ENCODE measurements at places on chromosomes 13 and 19.

- no peak for DNase-seq
Measured at GRCh38 chr13:34044660-34045080, 226.7 kb downstream of the RFC3 start.

DNA sequence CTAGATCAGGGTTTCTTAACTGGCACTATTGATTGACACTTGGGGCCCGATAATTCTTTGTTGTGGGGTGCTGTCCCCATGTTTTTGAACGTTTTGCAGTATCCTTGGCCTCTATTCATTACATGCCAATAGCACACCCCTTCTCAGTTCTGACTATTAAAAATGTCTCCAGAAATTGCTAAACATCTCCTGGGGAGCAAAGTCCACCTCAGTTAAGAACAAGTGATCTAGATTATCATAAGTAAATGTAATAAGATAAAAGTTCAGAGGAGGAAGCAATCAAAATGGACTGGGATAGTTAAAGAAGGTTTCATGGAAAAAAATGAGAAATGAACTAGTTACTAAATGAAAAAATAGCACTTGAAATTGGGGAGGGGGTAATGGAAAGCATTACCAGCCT is 98.1 kb upstream of the MIR17HG start:
- no peak for DNase-seq

- no peak for DNase-seq
Measured at GRCh38 chr19:33366897-33367296, 6.6 kb upstream of the CEBPG start.

DNA sequence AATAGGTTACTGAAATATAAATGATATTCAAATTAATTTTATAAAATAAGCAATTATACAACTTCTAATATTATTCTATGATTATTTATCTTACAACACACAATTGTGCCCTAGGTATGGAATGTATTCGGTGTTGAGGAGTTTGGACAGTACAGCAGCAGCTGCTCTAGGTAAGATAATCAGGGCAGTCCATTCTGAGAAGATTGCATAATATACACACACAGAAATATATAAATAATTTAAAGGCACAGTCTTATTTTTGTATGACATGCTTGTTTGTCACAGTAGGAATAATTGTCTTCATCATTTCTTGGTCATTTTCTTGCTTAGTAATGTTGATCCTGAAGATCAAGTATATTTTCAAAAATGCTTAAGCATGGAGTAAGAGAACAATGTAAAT is 849.4 kb upstream of the MIR17HG start:
- no peak for DNase-seq

GRCh38 chr13:41460930-41461329 is 3.6 kb downstream of the RGCC start:
- DNase-seq: no peak

GRCh38 chr19:48625891-48626327 is 6.6 kb downstream of the SPHK2 start:
- no peak for DNase-seq

- no peak for DNase-seq
Measured at GRCh38 chr13:98880677-98881076, 97.2 kb downstream of the DOCK9 start.

DNA sequence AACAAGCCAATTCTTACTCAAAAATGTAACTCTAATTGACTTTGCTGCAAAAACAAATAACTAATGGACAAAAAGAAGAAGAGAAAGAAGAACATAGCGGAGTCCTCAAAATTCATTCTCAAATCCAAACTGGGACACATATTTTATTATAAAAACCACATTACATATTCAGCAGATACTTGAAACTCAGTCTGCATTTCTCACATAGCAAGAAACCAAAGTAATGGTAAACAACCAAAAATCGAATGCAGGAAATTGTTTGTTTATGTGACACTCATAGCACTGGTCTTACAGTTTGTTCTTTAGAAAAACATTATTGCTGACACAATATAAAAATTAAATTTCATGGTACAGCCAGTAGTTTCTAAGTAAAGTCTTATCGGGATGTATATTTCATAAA is 789.8 kb downstream of the SLITRK6 start:
- DNase-seq: no peak

- no peak for DNase-seq
Measured at GRCh38 chr19:6779206-6779605, 6.7 kb downstream of the VAV1 start.

DNA sequence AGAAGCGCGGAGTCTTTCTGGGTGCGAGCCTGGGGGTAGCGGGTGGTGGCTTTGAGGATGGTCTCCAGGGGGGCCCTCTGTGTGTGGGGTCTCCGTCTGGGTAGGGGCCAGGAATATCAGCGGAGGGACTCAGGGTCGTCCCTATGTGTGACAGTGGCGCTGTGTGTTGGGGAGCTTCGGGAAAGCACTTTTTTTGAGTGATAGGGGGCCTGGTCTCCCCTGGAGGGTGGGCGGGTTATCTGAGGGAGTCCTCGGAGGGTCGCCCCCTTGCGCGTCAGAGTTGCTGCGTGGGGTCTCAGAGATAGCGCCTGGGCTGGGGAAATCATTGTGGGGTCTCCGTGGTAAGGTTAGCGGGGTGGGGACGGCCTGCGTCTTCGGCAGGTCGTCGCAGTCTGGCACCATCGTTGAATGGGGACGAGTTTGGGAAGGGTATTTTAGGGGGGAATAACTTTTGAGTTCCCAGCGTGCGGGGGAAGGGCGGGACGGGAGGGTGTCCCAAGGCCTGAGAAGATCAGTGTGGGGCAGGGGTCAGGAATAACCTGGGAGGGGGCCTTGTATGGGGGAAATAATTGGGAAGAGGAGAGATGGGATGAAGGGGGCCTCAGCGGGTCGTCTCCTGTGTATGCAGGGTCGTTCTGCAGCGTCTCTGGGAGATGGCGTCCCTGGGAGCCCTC is 857 bp downstream of the IER2 start:
- no peak for DNase-seq

DNA sequence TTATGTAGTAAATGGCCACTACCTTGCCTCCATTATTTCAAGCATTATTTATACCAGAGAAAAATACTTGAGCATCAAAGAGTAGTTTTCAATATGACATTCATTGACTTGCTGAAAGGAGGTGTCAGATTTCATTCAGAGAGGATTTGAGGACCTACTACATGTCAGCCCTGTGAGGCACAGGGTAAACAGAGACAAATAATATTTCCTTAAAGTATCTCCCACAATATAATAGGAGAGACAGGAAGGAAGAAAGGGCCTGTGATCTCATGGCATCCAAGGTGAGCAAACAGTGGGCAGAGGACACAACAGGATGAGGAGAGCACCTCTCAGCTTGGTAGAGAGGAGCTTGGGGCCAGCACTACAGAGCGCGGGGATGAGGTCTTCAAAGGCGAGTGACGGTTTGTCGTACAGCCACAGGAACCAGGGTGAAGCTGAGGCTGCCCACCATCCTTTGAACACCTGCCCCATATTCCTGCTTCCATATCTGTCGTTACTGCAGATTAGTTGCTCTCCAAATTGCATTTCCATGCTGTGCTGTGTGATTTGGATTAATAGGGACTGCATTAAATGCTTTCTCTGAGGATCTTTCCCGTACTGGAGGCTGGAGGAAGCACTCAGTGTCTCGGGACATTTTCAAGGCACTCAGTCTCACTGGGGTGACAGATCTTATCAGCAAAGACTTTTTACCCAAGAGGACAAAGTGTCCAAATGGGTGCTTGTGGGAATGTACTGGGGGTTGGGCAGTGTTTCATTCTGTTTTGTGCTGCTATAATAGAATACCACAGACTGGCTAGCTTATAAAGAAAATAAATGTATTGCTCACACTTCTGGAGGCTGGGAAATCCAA is 59.2 kb downstream of the GJA3 start:
- no peak for DNase-seq

DNA sequence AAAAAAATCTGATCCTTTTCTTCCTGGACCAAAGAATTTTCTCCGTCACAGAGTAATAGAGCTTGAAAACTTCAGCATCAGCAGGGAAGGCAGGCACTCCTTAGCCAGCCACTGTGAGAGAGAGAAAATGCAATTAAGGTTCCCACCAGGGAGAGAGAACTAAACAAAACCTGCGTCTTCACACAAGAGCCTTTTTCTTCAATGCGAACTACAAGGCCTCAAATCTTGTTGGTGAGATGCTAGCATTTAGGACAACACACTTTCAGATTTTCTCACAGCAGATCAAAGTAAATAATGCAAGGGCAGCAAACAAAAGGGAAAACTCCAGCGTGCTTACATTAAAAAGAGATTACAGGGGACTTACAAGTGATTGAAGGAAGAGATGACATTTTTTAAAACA is 80.1 kb downstream of the DACH1 start:
- DNase-seq: no peak

DNA sequence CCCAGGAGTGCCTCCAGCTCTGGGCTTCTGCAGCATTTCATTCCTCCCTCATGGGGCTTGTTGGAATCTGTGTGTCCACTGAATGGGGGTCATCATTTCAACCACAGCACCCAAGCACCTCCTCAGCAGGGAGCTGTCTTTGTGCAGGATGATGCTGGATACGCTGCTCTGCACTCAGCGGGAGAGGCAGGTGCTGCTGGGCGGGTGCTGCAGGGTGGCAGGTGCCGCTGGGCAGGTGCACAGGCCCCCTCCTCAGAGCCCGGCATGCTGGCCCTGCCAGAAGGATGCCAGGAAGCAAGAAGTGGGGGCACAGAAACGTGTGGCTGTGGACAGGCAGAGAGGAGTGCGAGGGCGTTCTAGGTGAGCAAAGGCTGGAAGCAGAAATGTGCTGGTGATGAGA is 121.8 kb upstream of the VSTM2B start:
- DNase-seq: peak; percentile 87

DNA sequence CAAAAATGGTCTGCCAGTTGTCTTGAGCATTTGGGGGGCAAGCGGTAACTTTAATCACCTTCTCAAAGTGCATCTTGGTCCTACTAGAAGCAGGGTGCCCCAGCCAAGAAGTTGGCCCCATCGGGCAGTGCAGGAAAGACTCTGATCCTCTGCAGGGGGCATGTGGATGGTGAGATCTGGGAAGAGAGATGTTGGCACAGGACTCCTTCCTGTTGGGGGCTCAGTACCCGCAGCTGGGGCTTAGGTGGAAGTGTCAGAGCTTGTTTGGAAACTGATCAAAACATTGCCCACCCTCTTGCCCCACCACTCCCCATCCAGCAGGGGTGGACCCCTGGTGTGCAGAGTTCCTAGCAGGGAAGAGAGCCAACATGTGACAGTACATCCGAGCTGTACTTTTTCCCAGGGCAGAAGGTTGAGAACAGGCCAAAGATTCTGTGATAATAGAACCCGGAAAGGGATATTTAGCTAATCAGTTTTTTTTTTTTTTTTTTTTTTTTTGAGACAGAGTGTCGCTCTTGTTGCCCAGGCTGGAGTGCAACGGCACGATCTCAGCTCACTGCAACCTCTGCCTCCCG is 8.8 kb downstream of the RRAS start:
- DNase-seq: no peak

GRCh38 chr19:39471756-39472536 is 8.7 kb upstream of the TIMM50 start:
- no peak for DNase-seq

DNA sequence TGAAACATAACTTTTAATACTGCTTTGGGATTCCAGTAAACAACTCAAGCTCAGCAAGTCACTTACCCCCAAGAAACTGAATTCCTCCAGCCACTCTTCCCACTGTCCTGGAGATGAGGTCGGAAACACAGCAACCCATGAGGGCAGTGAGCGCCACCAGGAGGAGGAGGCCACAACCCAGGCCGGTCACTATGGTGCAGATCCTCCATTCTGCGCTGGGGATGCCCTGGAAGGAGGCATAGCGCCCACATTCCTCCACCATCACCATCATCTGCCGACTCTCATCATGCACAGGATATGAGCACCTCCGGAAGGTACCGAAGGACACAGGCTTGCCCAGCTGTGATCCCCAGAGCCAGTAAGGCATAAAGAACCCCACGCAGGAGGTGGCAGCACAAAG is 2.2 kb downstream of the LHFPL6 start:
- peak; percentile 22 for DNase-seq

GRCh38 chr13:46683676-46684260 is 113.2 kb downstream of the ESD start:
- DNase-seq: no peak

DNA sequence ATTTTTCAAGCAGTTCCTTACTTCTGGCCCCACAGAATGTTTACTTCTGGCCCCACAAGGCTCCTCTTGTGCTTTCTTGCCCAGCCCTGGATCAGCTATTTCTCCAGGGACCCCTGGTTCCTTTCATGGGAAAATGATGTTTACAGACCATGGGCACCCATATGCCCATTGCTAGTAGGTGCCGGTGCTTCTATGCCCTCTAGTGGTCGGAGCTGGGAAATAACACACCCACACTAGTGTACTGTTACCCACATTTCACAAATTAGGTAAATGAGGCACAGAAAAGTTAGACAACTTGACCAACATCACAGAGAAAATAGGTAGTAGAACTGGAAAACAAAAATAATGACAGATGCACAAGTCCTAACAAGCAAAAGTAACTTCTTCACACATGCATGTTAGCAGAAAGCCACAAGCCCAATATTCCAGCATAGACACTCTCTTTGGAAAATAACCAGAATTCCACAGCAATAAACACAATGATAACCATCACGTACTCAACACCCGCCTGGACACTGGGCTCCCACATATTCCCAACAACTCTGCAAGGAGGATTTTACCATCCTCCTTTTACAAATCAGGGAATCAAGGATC is 1.3 kb upstream of the CEACAM6 start:
- DNase-seq: peak; percentile 30

GRCh38 chr13:113888701-113889330 is 24.9 kb upstream of the GAS6 start:
- DNase-seq: no peak

- no peak for DNase-seq
Measured at GRCh38 chr13:61880578-61881283, 465.1 kb upstream of the PCDH20 start.

DNA sequence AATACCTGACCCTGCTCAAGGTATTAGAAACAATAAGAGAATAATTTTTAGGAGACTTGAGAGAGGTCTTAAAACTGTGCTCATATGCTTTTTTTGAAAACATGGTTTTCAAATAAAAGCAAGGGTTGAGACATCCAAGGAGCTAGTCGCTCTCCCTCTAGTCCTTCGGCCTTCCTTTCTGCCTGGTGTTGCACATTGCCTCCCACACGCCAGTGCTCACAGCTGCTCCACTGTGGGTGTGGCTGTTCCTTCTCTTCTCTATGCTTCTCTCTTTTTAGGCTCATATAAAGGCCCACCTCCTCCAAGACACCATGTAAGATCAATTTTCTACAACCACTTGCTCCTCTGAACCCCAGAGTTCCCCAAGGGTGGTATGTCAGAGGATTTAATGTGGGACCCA is 352.6 kb downstream of the ENOX1 start:
- no peak for DNase-seq

- no peak for DNase-seq
Measured at GRCh38 chr13:42745655-42746054, 35.7 kb upstream of the FAM216B start.

- DNase-seq: no peak
Measured at GRCh38 chr13:72314210-72314609, 413.2 kb downstream of the MZT1 start.
